Ascending aorta (tissue), 2 donors: ENCODE measurements at places on chromosomes 6 and 20. TPM values are rescaled to one million over a fixed set of nuclear protein-coding genes. Genes with fewer than 3 reads are reported as not detected.

The BACH2 gene
- 7.7 TPM for total RNA-seq

The FAM209A gene
- total RNA-seq: not detected

The NRSN2 gene
- 24.5 TPM for total RNA-seq

The SYCP2L gene
- 0.32 TPM for total RNA-seq

The ADAT2 gene
- total RNA-seq: 24.8 TPM

The SH3BGRL2 gene
- total RNA-seq: 73.0 TPM

The ELOVL2 gene
- 0.11 TPM for total RNA-seq

The BTN1A1 gene
- total RNA-seq: not detected

The SAPCD1 gene
- total RNA-seq: not detected

The SOX12 gene
- 6.2 TPM for total RNA-seq

The RGS17 gene
- not detected for total RNA-seq

The PAQR8 gene
- total RNA-seq: 6.1 TPM

The CPNE5 gene
- 1.3 TPM for total RNA-seq

The SMLR1 gene
- total RNA-seq: not detected

The SSTR4 gene
- not detected for total RNA-seq
